ENCODE measurements at places on chromosomes 6 and 20.

- no peak for DNase-seq
Measured at GRCh38 chr6:24979176-24979575, 43.4 kb upstream of the RIPOR2 start.

- DNase-seq = no peak
Measured at GRCh38 chr6:170173335-170173881, 117.5 kb downstream of the DLL1 start.

GRCh38 chr20:34986311-34987287, 30.9 kb downstream of the MYH7B start:
- no peak for DNase-seq

- DNase-seq = no peak
Measured at GRCh38 chr6:21754891-21755290, 161.3 kb downstream of the SOX4 start.

DNA sequence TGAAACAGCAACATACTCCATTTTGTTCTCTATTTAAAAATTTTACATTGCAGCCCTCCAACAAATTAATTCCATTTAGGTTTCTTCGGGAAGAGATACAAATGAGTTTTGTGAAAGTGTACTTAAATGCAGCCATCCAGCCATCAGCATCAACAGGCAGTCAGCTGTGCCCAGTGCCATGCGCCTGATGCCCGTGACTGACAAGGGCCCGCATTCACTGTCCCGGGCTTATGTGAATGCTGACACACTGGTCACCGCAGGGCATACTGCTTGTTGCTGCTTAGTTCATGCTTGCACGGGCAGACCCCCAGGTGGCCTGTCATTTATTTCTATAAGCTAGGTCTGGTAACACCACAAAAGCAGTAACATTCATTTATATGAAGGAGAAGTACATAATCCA, 224.9 kb upstream of the QKI start:
- DNase-seq = no peak

DNA sequence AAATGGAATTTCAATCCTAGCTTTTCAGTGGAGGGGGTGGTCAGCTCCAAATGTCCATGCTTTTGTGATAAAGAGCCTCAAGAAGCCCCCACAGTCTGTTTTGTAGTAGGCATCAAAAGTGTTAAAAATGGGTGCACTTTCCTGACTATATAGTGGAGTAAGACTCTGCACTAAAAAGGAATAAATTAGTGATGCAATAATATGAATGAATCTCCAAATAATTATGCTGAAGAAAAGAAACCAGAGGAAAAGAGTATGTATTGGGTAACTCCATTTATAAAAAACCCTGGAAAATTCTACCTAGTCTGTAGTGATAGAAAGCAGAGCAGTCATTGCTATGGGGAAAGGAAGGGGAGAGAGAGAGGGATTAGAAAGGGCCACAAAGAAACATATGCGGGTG, 310.4 kb upstream of the SUPT3H start:
- DNase-seq = no peak

DNA sequence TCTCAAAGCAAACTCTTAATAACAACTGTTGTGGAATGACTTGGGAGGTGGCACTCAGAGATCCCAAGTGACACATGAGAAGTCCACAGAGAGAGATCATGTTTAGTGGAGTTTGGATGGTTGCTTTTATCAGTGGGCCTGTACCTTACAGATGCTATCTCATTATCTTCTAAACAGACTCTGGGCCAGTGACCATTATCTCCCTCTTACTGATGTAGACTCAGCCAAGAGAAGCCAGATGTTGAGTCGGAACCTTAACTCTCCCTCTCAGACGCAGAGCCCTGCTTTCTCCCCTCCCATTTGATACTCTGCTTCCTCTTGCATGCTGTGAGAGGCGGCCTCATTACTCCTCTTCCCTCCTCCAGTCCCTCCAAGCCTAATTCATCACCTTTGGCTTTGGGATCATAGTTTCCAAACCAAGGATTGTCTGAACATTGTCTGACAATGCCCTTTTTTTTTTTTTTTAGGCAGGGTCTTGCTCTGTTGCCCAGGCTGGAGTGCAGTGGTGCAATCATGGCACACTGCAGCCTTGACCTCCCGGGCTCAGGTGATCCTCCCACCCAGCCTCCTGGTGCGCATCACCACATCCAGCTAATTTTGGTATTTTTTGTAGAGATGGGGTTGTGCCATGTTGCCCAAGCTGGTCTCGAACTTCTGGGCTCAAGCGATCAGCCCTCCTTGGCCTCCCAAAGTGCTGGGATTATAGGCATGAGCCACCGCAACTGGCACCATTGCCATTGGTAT, 4.5 kb upstream of the DDR1 start:
- no peak for DNase-seq

DNA sequence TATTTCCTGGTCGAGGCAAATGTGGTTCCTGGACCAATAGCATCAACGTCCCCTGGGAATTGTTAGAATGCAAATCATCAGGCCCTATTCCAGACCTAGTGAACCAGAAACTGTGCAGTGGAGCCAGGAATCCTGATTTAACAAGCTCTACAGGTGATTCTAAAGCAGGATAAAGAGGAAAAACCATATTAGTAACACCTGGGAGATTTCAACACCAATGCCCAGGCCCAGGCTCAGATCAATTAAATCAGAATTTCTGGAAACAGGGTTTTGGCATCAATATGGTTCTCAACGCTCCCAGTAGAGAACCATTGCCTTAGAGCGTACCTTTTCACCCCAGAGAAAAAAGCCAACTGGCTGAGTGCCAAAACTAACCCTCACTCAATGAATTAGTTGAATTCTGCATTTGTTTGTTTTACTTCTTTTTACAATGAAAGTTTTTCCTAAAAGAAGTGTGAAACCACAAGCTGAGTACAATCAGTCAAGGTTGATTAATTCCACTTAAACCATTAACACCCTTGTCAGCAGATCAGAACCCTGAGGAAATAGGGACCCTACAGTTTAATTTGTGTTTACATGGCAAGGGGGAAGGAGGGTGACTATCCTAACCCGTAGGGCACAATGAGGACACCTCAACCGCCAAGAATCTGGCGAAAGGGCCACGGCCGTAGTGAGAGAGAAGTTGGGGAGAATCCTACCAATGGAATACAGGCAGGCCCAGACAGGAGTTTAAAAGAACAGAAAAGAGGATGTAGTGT, 34.9 kb upstream of the LOC128125822 start:
- DNase-seq = no peak

- DNase-seq = no peak
Measured at GRCh38 chr6:87636315-87636714, 46.4 kb downstream of the ORC3 start.

DNA sequence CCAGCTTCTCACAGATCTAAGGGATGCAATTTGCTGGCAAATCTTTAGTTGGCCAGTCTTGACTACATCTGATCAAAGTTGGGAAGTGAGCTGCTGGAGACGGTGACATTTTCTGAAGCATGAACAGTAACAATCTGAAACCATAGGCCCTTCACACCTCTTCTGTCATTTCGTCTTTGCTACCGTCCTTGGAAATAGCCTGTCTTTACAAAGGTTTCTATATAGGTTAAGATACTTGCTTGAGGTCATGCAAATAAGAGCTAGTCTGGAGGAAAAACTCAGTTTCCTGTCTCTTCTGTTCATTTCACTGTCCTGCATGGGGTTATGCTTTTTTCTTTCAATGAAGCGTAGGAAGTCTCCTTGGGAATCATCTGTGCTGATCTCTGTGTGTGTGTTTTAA, 55.6 kb downstream of the CARMIL1 start:
- DNase-seq = no peak

- no peak for DNase-seq
Measured at GRCh38 chr6:154579485-154579884, 69.0 kb upstream of the CNKSR3 start.

- no peak for DNase-seq
Measured at GRCh38 chr6:93859971-93860370, 440.6 kb upstream of the EPHA7 start.

GRCh38 chr20:55103188-55103587, 627.8 kb downstream of the DOK5 start:
- no peak for DNase-seq

GRCh38 chr6:38117281-38117680, 297.8 kb downstream of the ZFAND3 start:
- no peak for DNase-seq

GRCh38 chr20:11675920-11676629, 241.6 kb upstream of the BTBD3 start:
- no peak for DNase-seq

DNA sequence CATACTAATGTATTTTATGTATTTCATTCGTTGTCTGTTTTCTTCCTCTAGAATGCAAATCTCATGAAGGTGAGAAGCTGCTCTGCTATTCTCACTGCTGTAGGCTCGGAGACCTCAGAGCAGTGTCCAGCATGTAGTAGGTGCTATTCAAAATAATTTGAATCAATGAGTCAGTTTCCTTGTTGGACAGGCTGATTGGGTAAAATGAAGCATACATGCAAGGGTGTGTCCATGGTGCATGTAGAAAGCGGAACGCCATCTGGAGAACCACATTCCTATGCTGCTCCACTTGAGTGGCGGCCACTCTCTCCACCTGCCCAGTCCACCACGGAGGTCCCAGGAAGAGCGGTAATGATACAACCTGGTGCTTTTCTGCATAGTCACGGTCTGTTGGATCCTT, 412.1 kb downstream of the QKI start:
- DNase-seq = no peak

GRCh38 chr20:24985802-24986201, 6.7 kb downstream of the APMAP start:
- no peak for DNase-seq

GRCh38 chr6:113588646-113589045, 268.5 kb upstream of the MARCKS start:
- DNase-seq = no peak

DNA sequence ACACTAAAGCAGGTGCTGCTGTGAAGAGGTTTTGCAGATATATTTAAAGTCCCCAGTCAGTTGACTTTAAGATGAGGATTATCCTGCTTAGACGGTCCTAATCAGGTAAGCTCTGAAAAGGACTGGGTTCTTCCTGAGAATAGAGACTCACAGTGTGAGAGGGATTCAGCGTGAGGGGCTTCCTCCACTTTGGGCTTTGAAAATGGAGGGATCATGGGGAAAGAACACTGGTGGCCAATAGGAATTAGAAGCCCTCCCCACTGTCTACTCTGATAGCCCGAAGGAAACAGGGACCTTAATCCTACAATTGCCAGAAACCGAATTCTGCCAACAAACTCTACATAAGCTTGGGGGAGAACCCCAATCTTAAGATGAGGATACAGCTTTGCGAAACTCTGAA, 29.7 kb upstream of the HLA-G start:
- DNase-seq = no peak

DNA sequence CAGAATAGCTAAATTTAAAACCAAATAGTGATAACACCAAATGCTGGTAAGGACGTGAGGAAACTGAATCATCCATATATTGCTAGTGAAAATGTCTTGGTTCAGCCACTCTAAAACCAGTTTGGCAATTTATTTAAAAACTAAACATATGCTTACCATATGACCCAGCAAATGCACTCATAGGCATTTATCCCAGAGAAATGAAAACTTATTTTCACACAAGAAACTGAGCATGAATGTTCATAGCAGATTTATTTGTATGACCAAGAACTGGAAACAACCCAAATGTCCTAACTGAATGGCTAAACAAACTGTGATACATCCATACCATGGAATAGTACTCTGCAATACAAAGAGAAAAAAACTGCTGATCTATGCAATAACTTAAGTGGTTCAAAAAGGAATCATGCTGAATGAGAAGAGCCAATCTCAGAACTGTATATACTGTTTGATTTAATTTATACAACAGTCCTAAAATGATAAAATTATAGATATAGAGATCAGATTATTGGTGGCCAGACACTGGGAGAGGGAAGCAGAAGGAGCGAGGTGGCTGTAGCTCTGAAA, 115.6 kb upstream of the ADGRF1 start:
- no peak for DNase-seq

DNA sequence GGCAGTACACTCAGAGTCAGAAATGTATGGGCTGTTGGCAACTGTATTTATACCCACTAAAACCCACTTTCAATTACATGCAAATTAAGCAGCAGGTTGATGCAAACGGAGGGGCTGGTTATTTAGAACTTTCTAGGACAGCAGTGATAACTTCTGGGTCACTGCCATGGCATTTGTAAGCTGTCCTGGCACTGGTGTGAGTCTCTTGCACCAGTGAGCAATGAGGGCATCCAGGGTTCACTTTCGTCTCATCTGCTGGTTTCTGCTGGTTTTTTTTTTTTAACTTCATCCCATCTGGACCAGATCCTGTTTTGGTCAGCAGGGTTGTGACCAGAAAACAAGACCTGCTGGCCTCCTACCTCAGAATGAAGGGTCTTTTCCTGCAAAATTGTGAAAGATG, 49.2 kb downstream of the CDH26 start:
- DNase-seq = no peak

GRCh38 chr20:57250607-57251343, 15.7 kb downstream of the BMP7 start:
- no peak for DNase-seq

DNA sequence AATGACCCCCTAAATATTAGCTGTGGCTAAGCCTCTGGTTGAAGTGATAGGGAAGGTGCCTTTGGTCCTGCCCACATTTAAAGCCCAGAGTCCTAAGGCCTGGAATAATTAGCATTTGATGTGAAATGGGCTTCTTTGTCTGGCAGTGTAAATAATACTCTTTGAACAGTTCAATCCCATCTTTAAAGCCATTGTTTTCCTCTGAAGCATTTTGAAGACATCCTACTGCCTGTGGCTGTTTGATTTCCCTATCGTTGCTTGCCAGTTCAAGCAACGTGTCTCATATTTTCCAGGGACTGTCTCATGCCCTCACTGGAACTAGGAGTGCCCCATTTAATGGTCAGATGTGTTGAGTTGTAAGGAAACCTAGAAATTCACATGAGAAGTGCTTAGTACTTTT, 89.3 kb upstream of the BTN3A2 start:
- DNase-seq = no peak

- no peak for DNase-seq
Measured at GRCh38 chr6:159282421-159282820, 113.2 kb downstream of the FNDC1 start.

DNA sequence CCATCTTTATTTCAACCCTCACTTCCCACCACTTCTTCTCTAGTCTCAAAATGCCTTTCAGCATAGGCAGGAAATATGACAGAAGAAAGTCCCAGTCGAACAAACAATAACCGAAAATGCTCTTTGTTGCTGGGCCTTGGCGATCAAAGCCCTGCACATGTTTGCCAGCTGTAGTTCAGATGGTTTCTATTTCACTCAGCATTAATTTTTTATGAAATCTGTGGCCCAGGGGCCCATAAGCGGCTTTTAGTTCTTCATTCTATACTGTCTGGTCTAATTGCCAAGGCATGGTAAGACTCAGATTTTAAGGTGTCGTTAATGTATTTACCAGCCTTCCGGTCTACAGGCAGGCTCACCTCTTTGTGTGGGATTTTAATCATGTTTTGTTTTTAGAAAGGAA, 10.9 kb upstream of the F13A1 start:
- no peak for DNase-seq

GRCh38 chr20:46202766-46203509, 84.8 kb downstream of the CD40 start:
- no peak for DNase-seq

Measured in Kasumi-1 (cell line).